NCI-H2081 treated with DMSO at 0.1 percent for 48 hours (cell line): ENCODE measurements at places on chromosomes 2 and 18.

DNA sequence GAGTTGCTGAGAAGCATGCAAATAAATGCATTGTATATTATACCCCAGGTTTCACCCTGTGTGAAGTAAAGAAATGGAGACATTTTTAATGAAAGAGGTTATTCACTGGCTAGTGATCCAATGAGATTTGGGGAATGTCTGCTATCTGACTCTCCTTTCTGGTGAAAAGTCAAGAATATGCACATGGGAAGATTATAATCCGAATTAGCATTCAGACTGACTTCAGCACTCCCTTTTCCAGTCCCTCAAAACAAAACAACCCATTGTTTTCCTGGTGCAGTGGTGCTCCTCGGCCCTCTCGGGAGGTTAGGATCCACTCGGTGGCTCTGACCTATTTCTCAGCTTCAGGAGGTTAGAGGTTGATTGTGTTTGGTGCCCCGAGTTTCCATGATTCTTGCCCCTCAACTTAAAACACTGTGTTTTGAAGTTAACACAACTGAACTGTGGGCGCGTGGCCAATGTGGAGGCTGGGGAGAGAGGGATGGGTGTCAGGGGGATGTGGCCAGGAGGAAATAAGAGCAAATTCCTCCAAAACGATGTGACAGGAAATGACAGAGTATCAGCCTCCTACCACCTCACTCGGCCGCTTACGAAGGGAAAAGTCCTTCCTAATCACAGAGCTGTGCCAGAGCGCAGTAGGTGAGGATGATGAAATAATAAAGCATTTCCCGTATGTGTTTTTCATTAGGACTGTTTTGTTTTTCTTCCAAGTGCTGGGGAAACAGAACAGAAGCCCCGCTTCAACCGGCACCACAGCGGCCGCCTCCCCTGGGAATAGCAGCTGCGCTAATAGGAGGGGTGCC lies 440.1 kb downstream of the MTX2 start:
- DNase-seq, result no peak

GRCh38 chr2:32743480-32744236 lies 115.8 kb downstream of the TTC27 start:
- no peak for DNase-seq

DNA sequence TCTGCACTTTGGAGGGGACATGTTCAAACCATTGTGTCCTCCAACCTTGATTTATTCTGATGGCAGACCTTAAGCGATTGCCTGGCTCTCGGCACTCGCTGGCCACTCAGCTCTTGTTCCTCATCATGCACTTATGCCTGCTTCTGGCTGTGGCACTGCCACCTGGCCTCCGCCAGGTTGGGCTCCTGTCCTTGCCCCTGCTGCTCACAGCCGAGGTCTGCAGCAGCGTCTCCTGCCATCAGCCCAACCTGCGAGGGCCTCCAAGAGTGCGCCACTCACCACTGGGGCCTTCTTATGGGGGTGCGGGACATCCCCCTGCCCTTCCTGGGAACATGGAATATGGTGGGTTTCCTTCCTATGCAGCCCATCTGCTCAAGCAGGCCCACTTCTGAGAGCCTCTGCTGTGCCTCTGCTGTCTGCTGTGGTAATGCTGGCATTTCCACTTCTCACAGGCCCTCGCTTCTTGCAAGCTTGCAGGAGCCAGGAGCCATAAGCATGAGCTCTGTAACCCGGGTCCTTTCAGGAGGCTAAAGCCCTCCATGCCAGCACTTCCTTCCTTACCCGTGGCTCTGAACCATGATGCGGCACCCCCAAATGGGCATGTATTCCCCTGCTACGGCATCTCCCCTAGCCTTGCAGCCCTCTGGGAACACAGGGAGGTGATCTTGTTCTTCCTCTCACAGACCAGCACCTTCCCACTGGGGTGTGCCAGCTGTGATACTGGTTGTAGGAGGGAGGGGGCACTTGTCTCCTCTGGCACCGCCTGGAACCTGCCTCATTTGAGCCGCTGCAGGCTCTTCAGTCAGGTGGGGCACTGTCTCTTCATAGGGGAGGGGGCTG lies 58.6 kb upstream of the HS6ST1 start:
- DNase-seq, result no peak

DNA sequence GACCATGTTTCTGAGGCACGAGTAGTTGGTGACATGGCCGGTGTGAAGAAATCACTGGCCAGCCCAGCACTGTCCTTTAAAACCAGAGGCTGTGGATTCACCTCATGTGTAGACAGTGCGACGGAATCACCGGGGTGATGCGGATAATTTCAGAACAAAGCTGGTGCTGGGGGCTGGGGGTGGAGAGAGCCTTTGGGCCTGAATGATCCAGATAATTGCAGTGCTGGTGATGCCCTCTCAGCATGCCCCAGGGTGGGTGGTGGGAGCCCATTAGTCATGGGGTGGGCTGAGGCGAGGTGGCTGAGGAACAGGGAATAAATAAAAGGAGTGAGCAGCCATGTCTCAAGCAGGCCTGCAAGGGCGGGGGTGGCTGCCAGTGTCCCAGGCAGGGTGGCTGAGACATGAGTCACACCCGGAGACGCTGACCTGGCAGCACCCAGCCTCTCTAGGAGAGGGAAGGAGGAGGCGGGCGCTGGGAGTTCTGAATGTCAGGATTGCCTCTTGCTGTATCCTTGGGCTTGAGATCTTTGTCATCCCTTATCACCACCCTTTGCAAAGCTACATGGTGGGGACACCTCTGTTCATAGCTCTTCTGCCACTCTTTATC lies 151.1 kb upstream of the MSH6 start:
- no peak for DNase-seq

- DNase-seq, result no peak
Measured at GRCh38 chr18:66548747-66549146, 55.1 kb downstream of the CDH19 start.

DNA sequence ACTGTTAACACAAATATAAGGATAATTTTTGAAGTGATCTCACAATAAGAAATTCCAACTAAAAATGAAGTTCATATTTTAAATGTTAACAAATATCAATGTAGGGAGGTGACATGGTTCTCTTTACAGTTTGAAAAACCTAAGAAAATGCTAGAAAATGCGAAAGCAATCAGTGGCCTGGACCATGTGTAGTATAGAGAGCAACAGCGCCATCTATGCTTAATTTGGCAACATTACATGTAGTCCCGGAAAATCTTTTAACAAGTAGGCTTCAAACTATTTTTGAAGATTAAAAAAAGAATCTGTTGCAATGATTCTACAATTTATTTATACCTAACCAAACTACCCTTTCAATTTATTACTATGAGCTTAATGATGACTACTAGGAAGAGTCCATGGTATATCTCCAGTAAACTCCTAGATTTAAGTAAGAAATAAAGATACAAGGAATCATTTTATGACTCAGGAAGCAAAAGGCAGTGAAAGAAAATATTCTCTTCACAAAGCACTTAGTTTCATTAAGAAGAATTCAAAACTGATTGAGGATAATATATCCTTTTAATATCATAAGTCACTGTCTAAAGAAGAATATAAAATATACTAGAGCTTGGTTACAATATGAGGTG lies 33.3 kb downstream of the NDUFA10 start:
- DNase-seq, result no peak

DNA sequence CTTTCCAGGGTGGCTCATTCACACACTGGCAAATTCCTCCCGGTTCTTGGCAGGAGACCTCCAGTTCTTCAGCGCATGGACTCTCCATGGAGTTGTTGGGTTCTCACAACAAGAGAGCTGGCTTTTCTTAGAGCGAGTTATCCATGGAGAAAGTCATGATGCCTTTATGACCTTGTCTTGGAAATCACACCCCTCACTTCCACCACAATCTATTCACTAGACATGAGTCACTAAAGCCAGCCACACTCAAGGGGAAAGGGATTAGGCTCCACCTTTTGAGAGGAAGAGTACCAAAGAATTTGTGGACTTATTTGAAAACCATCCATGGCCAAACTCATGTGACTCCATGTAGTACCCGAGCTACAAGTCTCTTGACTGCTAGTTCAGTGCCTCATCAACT lies 160.5 kb downstream of the SETBP1 start:
- no peak for DNase-seq

- DNase-seq, result no peak
Measured at GRCh38 chr2:177328056-177328455, 63.5 kb upstream of the NFE2L2 start.

- DNase-seq, result no peak
Measured at GRCh38 chr2:175175896-175176295, 5.6 kb downstream of the ATP5MC3 start.

DNA sequence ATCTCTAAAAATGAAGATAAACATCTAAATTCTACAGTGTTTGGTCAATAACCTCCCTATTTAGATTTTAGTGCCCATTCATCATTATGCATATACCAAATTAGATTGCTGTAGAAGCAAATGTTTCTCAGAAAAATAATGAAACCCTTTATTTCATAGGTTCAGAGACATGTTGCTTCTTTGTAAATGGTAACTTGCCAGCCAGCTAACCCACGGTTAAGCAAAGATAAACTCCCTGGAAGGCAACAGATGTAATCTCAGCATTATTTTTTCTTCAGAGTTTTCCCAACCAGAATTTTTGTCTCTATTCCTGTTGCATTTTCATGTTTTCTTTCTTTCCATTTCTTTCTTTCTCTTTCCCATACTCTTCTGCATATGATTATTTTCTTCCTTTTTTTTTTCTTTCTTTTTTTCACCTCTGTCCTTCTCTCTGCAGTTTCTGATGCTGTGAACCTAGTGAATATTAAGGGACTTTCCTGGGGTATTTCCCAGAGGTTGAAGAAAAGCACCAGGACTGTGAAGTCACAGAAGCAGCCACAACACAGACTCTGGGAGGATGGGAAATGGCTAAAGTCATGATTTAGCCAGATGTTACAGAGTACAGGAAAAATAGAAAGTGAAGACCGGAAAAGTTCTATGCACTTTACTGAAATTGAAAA lies 50.0 kb upstream of the DSG1 start:
- DNase-seq, result no peak

DNA sequence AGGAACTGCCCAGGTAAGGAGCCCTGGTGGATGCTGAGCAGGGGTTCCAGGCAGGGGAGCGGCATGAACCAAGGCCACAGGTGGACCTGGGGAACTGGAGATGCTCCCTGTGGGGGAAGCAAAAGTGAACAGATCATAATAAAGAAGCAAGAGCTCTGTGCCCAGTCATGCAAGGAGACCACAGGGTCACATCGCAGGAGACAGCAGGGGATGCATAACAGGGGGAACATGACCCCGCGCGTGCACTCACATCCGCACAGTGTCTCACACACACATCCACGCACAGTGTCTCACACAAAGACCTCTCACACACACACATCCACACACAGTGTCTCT lies 473.3 kb upstream of the HS6ST1 start:
- DNase-seq, result no peak

- DNase-seq, result no peak
Measured at GRCh38 chr2:113114224-113114945, 13.0 kb upstream of the IL1RN start.

DNA sequence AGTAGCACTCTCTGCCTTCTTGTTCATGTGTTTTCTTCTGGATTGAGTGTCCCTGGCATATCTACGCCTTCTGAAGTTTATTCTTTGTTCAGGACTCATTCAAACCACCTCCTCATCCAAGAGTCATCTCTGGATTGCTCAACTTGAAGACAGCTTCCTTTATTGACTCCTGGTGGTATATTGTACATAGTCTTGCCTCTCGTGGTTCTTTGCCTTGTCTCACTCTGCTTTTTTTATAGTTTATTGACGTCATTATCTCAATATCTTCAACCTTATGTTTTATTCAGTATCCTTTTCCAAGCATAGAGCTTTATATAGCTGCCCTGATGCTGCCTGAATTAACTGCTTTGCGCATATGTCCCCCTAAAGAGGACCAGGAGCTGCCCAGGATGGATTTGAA lies 161.7 kb downstream of the INSIG2 start:
- no peak for DNase-seq

DNA sequence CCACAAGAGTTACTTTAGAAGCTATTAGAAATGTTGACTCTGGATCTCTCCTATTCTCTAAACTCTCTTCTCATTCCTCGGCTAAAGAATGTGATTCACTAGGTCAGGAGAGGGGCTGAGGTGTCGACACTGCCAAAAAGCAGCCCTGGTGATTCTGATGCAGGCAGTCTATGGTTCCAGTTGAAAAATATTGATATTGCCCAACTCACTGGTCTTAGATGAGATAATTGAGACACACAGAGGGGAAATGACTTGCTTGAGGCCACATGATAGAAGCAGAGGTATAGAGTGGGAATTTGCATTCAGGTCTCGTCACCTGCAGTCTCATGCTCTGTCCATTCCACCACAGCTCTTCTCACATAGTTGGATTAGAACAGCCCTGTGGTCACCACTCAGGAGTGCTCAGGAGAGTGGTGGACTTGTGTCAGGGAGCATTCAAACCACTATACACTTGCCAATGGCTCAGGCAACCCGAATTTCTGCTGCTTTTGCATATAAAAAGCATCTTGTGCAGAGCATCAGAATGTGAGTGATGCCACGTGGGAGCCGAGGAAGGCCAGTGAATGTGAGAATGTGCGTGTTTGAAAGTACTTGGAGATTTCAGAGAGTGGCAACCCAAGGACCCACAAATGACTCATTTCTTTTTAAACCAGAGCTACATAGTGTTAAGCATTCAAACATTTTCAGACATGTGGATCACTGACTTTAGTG lies 65.1 kb upstream of the CTLA4 start:
- no peak for DNase-seq

- DNase-seq, result no peak
Measured at GRCh38 chr2:134149904-134150303, 104.0 kb upstream of the MGAT5 start.

- no peak for DNase-seq
Measured at GRCh38 chr18:31100436-31101182, 1.6 kb downstream of the DSC2 start.

DNA sequence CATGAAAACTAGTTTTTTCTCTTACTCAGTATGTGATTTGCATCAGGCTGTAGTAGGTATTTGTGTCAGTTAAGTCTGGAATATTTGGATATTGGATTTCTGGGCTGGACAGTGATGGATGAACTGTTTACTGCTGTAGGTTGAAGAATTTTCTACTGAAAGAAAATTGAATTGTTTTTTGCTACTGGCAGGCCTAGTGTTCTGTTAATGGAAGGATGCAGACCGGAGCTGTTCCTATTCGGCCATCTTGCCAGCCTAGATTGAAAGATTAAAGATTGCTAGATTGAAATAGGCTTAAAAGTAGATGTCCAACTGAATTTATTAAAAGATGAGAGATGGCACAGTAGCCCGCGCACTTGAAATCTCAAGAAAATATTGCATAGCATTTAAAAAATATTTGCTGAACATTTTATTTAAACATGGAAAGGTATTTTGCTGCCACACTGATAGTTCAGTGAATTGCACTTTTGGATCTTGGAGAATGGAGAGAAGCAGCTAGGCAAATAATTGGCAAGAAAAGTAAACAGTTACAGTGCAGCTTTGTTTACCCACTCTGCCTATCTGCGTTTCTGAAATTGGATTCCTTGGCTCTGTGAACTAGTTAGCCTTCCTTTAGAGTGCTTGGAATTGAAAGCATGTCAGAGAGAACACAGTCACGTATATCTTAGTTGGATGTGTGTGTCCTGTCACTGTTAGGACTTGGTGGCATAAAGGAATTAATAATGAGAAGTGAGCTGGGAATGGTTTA lies 54.1 kb downstream of the EPB41L5 start:
- DNase-seq, result peak; percentile 65

DNA sequence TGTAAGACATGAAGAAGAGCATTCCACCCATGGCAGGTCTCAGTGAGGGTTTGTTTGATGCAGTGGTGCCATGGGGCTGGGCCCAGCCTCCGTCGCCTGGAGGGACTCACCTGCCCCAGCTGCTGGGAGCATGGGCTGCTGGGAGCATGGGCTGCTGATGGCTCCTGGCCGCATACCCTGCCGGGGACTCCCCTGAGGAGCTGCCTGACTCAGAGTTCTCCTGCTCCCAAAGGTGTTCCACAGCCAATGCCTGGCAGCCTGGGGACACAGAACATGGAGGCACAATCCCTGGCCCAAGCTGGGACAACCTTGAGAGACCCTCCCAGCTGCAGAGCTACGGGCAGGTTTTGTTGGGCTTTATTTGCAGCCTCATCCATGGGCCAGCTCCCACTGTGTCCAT lies 108.4 kb downstream of the COPS8 start:
- no peak for DNase-seq
